ENCODE measurements at places on chromosomes 4 and X. TPM values are rescaled to one million over a fixed set of nuclear protein-coding genes. Genes with fewer than 3 reads are reported as not detected.

GJB1 gene
- total RNA-seq: not detected

CNGA1 gene
- total RNA-seq: 1.5 TPM

HDAC8 gene
- total RNA-seq: 28.4 TPM

C4orf36 gene
- 8.6 TPM for total RNA-seq

GRCh38 chr4:64130907-64131306 lies 278.3 kb downstream of the TECRL start:
- peak; percentile 27 for DNase-seq

MAGEB10 gene
- total RNA-seq: not detected

EDA gene
- total RNA-seq: 6.8 TPM

NEUROG2 gene
- 0.09 TPM for total RNA-seq

GRCh38 chr4:156751486-156751885 lies 220.1 kb downstream of the PDGFC start:
- DNase-seq: no peak

PNCK gene
- 19.7 TPM for total RNA-seq

- peak; percentile 70 for DNase-seq
Observed at GRCh38 chr4:1171311-1172227, 814 bp downstream of the SPON2 start.

GRCh38 chrX:17860811-17861488 lies at the start of gene RAI2:
RAI2 (minus strand) TSS chrX:17861298; CDS start chrX:17802010, 59,288 bp downstream.
- peak; percentile 77 for DNase-seq

HDAC6 gene
- total RNA-seq: 127 TPM

FAM9B gene
- total RNA-seq: not detected

DNA sequence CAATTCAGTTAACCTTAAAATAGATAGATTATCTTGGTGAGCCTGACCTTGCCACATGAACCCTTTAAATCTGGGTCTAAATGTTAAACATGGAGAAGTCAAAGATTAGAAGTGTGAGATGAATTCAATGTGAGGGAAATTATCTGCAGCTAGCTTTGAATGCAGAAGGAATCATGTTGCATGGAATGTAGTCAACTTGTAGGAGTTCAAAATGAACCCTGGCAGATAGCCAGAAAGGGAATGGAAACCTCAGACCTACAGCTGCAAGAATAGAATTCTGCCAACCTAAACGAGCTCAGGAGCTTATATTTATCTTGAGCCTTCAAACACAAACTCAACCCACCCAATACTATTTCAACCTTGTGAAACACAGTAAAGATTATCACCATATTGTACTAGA lies 632.5 kb downstream of the KCTD8 start:
- DNase-seq: no peak

CT45A3 gene
- total RNA-seq: not detected

COL25A1 gene
- total RNA-seq: 2.0 TPM

DNA sequence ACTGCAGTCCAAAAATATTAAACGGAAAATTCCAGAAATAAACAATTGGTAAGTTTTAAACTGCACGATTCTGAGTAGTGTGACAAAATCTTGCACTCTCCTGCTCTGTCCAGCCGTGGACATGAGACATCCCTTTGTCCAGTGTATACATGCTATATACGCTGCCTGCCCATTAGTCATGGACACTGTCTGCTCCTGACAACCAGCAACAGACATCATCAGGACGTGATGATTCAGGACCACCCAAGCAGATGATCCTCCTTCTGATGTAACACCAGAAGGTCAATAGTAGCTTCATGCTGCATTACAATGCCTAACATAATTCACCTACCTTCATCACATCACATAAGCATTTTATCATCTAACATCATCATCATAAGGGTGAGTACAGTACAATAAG lies 36.3 kb downstream of the ATRX start:
- DNase-seq: no peak

GLRA2 gene
- total RNA-seq: not detected

DNA sequence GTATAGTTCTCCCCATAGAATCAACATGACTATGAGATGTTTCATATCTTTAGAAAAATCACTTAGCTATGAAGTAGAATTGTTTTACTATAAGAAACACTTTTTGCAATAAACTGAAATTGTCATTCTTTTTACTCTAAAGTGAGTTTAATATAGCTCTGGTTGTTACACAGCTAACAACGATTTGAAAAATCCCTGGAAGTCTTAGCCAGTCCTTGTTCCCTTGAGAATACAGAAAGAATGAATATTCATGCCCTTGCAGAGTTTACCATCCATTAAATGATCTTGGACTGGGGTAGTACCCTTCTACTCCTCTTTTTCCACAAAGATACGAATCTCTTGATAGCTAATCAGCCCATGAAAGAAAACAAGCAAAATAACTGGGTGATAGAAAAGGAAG lies 141.8 kb downstream of the JADE1 start:
- DNase-seq: no peak

RNF128 gene
- total RNA-seq: not detected

DNA sequence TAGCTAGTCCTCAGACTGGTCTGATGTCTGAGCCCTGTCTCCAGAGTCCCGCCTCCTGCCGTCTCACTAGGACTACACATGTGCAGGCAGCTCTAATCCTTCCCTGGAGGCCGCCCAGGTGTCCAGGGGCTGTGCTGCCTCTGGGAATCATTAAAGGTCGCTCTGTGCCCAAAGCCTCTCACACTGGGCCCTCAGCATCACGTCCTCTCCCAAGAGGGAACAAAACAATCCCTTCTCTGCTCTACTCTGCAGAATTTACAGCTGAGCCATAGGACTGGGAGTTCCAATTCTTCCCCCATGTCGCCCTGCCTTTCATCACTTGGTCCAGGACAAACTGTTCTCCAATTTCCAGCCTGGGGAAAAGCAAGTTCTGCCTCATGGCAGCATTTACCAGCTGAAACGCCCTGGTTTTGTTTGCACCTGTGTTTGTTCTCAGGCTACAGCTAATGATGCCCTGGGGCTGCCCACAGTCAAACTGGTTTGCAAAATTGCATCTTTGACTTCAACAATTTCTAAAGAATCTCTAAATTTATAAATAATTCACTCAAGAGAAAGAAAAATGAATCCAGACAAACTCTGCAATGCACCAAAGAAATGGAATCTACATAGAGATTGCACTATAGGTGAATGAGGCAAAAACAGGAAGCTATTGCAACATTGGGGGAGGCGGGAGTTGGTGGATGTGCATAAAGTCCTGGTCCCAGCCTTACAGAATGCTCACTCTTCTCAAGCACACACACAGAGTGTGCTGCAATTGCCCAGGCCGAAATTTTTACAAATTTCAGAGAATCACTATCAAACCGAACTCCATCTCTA lies 7.2 kb upstream of the MRFAP1 start:
- DNase-seq: peak; percentile 47

DNA sequence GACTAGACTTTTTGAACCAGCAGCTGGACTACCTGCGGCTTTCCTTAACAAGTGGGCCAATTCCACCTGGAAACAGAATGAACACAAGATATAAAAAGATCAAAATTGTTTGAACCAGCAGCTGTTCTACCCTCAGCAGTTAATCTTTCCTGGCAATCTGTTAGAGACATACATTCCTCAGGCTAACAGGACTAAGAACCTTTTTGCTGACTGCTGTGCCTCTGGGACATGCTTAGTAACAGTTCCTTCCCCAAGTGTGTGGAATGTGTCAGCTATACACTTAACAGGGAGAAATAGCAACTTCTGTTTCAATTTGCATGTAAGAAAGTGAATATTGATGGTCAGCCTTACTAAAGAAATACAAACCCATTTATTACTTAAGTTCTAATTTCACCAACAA lies 554.4 kb downstream of the ARAP2 start:
- peak; percentile 16 for DNase-seq

DNA sequence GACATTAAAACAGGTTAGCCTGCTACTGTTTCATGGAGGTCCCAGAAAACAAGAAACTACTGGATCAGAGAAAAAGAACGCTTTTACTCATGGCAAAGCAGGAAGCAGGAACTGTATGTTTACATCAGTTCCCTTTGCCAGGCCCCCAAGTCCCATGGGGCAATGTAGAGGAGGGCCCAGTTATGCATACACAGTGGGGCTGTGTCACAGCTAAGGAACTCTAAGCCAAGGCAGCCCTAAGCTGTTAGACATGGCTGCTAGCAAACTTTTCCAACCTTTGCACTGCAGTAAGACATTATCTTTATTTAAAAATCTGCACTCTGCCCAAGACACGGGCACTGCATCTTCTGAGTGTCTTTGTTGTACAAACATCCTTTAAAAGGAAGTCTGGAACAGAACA lies 975.8 kb downstream of the C4orf33 start:
- DNase-seq: no peak

DNA sequence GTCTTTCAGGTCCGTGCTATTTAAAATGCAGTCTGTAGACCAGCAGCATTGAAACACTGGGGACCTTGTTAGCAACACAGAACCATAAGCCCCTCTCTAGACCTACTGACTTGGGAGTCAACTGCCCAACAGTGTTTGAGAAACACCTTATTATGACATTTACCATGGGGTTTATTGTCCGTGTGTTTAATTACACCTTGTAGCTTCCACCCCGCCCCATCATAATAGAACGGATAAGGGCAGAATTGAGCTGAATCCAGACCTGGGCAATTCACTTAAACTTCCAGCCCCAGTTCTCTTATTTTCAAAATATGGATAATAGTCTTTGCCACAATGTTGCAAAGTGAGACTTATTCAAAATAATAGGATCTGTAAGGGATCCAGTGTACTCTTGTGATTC lies 30.6 kb upstream of the CLNK start:
- no peak for DNase-seq

GRCh38 chr4:89270792-89271191 lies 36.8 kb downstream of the GPRIN3 start:
- no peak for DNase-seq

- no peak for DNase-seq
Observed at GRCh38 chrX:22389556-22390179, 117.0 kb downstream of the CBLL2 start.

SLC4A4 gene
- total RNA-seq: not detected

GRCh38 chr4:152161676-152162330 lies 374.1 kb downstream of the FBXW7 start:
- DNase-seq: no peak

CFI gene
- total RNA-seq: not detected

- no peak for DNase-seq
Observed at GRCh38 chr4:102352781-102353180, 7.5 kb upstream of the SLC39A8 start.

GC gene
- not detected for total RNA-seq

DNA sequence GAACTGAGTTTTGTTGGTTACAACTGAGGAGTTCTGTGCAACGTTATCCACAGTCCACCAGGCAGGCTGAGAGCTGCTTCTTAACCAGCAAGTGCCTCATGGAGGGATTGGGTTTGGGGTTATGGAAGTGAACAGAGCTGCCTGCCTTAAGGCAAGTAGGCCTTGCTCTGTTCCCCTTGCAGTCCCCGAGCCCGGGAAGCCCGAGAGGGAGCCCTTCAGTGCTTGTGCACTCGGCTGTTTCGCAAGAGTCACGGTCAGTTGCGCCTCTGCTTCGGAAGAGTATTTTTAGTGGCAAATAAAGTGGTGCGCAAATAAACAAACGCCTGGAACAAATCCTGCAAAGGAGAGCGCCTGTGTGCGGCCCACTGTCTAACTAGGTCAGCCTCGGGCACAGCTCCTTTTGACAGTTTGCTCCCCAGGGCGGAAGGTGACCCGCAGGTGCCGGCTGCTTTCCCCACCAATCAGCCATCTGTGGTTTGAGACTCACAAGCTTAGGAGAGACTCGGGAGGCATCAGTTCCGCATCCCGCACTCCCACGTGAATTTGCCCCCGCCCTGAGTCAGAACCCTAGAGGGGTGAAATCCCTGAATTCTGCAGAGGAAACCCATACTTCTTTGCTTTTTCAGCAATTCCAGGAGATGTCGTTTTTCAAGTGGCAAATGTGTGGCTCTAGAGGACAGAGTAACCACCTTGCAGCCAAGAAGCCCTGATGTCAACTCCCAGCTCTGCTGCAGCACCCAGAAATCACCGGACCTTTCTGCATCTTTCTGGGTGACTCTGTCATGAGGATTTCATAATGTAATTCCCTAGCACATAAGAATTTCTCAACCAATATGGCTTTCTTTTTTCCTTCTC lies 56.8 kb downstream of the LGI2 start:
- DNase-seq: no peak

DNA sequence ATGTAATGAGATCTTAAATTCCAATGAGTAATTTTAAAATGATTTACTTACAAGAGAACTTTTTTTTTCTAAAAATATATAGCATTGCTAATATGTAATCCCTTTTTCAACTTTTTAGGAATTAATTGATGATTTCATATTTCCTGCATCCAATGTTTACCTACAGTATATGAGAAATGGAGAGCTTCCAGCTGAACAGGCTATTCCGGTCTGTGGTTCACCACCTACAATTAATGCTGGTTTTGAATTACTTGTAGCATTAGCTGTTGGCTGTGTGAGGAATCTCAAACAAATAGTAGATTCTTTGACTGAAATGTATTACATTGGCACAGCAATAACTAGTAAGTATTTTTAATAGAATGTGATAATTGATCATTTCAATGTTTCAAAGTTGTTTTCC lies 113.2 kb downstream of the USP9X start:
- no peak for DNase-seq

DNA sequence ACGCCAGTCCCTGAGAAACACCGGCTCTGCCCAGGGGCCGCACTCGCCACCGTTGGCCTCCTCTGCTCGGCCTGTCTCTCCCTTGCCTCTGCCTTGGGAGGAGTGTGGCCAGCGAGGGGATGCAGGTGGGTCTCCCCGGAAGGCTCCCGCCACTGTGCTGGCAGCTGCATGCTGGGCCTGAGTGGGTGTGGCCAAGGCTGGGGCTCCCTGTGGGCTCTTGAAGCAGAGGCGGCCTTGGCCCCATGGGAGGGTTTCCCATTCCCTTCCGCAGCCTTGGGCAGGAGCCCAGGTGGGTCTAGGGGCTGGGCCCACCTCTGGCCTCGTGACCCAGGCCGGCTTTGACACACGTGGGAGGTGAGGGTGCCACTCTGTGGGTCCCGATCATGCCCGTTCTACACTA lies 19.1 kb downstream of the FGFRL1 start:
- no peak for DNase-seq

KCNIP4 gene
- total RNA-seq: not detected

GRCh38 chr4:106344647-106344970 lies 24.0 kb downstream of the GIMD1 start:
- DNase-seq: no peak

DNA sequence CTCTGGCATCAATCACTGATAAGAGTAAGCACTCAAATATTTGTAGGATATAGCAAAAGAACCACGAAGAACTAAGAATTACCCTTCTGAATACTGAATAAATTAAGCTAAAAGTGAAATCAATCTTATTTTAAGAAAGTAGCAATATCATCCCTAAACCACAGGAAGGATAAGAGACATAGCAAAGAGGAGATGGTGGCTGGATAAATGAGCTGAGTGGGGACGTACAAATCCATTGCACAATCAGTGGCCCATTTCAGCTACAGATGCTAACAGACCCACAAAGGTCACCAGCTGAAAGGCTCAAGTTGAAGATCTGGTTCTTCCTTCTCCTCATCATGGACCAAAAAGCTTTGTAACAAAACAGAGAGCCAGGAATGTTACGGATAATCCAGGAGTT lies 77.1 kb downstream of the SLC9A7 start:
- DNase-seq: no peak

GIMD1 gene
- not detected for total RNA-seq

Data from neural progenitor cell (in vitro differentiated cells).